ENCODE measurements at places on chromosomes 5 and 9.

DNA sequence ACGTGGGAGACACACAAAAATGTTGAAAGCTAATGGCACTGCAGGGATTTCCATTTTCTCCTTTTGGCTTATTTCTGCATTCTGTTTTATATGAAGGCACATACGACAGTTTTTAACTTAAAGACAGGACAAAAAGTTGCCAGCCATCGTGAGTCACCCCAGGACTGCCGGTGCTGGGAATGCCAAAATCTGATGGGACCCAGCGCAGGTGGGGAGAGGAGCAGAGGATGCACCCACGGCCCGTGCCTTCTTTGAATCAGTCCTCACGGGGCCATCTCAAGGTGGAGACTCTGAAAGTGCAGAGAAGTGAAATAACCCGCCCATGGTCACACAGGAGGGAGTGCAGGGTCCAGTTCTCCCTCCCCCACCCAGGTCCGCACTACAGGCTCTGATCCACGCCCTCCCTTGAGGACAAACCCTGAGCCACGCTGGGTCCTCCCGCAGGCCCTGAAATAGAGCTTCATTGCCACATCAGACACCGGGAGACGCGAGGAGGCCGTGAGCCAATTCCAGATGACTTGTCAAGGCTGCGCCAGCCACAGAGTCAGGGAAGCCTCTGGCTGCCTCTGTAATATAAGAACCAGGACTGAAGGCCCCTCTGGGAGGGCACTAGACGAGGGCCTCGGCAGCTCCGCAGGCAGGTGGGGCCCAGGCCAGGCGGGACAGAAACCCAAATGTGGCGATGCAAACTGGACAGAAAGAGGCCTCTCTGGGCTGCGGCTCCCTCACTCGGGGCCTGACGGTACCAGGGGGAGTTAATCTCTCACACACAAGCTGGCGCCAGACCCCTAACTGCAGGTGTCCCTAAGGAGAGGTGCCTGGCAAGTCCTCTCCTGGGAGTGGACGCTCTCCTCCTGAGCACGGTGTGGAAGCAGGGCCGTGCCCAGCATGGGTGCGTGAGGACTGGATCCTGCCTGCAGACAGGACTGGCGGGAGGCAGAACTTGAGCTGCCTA, 22.9 kb downstream of the ADAMTS2 start:
- DNase-seq: no peak

DNA sequence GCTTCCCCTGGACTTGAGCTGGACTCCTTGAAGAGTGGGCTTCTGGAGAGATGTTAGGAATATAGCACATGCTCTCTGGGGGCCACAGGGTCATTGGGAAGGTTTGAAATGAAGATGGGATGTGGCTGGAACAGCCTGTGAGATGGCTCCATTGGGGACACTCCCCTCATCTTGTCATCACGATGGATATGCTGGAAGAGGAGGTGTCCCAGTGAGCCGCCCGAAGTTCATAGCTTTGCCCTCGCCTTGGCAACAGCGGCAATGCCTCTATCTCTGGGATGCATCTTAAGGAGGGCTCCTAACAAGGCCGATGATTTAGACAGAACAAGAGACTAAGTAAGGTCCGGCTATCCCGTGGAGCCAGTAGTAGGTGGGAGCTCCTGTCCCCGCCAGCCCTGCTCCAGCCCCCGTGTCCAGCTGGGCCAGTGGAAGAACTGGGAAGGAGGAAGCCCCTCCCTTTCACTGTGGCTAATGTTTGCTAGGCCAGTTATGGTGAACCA, 23.9 kb downstream of the AMBP start:
- DNase-seq: no peak

- no peak for DNase-seq
These were observed 254.3 kb upstream of the NFIL3 start for GRCh38 chr9:91677822-91678436.

GRCh38 chr5:99928490-99928889, 606.7 kb upstream of the FAM174A start:
- DNase-seq: no peak

DNA sequence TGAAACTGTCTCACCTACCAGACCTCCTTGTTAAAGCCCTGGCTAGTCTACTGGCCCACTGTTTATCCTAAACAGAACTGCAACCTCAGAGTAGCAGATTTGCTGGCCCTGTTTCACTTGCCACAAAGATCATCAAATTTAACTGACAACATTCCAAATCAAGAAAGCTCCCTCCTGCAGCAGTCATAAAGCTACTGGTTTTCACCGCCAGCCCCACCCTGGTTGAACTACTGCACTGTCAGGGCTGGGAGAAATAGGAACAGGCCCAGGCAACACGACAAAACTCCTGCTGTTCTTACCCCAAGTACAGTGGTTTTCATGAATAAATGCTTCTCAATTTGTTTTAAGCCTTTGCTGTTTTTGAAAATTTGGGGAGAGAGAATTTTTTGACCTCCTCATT, 63.0 kb downstream of the NR6A1 start:
- no peak for DNase-seq

DNA sequence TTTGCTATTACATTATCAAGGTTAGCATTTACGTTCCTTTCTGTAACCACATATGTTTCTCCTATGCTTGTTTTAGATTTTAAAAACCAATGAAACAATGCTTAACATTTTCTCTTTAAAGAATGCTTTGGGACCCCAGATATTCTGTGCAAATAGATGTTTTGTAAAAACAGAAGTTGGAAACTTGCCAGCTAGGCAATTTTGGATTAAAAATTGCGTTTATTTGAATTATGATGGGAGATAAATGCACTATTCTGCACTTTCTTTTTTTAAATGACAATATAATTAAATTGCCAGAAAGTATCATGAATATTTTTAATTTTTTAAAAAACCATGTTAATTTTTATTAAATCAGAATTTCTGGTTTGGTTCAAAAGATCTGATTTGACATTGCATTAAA, 81.6 kb downstream of the MACIR start:
- no peak for DNase-seq

DNA sequence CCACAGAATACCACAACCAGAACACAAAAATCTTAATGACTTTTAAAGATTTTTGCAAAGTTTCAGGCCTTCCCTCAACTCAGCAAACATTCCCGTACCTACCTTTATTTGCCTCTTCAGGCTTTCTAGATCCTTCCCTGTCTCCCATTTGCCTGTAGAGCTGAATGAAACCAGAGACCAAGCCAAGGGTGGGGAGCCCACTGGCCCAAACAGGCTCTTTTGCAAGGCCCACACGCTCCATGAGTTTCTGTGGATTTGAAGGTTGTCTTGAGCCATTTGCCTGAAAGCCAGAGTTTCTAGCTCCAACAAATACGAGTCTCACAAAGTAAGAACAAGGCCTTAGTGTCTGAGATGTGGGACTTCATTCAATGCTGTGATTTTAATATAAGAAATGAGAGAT, 107.8 kb downstream of the GAS1 start:
- DNase-seq: no peak

GRCh38 chr5:2269656-2270055, 386.9 kb upstream of the IRX4 start:
- no peak for DNase-seq

DNA sequence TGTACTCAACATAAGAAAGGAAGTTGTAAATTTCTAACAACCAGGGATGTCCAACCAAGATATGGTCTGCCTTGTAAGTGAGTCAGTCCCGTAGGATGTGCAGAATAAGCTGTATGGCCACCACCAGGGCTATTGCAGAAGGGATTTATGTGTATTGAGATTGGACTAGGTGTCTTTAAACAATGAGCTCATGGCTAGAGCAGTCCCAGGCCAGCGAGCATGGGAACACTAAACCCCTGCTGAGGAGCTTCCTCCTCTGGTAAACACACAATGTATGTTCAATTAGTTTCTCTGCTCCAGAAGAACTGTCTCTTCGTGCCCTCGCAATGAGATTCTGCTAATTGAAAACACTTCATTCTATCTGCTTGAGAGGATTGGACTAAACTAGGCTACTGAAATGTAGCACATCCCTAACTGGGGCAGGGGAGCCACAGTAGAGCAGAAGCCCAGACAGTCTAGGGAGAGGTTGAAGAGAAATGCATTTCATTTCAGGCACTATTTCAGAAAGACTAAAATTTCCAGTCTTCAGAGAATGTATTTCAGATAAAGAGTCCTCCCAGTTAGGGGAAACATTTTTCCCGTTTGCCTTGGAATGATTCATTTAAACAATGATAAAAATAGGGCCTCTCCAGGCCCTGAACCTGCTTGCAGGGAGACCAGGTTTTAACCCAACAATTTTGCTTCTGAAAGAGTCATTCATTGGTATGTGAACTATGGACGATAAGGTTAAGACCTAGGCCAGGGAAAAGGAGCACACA, 154.7 kb downstream of the FAM114A2 start:
- no peak for DNase-seq

- no peak for DNase-seq
These were observed 16.3 kb downstream of the KLF9 start for GRCh38 chr9:70398145-70398556.

- DNase-seq: no peak
These were observed 23.1 kb upstream of the CATSPER3 start for GRCh38 chr5:134944630-134945029.

DNA sequence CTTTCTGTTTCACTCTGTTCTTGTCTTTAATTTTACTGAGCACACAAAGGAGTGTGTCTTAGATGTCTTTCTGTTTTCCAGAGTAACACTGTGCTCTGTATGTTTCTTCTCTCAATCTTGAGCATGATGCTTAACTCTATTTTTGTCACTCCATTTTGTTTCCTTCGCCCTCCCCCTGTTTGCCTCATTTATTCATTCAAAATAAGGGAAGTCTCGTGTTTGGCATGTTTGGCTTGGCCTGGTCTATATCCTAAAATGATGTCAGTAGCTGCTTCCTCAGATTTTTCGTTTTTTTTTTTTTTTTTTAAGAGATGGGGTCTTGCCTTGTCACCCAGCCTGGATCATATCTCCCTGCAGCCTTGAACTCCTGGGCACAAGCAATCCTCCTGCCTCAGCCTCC, 22.0 kb downstream of the ZNF618 start:
- DNase-seq: no peak

DNA sequence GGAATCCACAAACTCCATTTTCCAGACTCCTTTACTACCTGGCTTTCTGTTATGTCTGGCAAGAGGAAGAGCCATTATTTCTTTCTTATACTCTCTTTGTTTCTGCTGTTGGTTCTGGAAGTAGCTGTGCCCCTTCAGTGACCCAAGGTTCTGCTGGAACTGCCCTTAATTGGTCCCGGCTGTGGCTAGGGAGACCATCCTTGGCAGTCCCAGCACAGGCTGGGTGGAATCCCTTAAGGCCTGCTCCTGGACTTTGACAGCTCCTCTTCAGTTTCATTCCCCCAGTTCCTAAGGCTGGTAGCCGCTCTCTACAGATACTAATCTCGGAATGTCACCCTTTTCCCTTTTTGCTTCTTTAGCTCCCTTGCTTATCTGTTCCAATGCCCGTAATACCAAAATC, 81.9 kb upstream of the GLIS3 start:
- no peak for DNase-seq

- DNase-seq: peak; percentile 48
These were observed 9.9 kb upstream of the OSMR start for GRCh38 chr5:38835887-38836286.

- DNase-seq: no peak
These were observed 238.6 kb downstream of the SLF1 start for GRCh38 chr5:94857111-94857510.

- peak; percentile 43 for DNase-seq
These were observed 1.3 kb downstream of the PHYHD1 start for GRCh38 chr9:128921881-128922763.

- DNase-seq: no peak
These were observed 45.7 kb downstream of the RNF145 start for GRCh38 chr5:159163701-159164046.

DNA sequence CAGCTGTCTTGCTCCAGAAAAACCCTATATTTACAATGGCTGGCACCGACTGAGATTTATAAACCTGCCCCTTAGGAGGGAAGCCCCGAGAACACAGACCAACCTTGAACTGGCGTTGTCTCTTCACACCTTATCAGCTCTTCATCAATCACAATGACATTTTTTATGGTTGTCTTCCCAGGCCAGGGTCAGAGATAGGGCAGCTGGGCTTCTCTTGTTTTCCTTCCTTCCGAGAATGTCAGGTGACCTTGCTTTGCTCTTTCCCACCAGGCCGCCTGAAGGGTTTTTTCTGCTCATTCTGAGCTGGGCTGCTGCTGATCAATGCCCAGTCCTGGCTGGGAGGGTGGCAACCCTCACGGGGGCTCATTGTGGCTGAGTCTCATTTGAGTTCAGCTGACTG, 619.1 kb downstream of the CCDC171 start:
- DNase-seq: no peak

DNA sequence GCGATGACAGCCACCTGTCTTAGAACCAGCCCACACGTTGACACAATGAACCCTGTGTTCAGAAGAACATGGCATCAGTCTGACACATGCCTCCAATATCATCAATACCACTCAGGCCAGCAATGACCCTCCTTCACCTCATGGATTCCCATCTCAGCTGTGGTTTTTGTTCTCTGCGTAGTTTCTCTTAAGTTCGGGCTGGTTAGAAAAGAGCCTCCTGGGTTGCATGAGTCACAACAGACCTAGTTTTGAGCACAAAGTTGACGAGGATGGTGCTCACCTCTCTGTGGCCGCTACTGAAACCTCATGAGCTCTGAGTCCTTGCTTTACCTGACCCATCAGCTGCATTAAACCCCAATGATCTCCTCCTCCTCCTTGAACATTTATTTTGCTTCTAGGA, 299.9 kb downstream of the SPOCK1 start:
- DNase-seq: no peak

DNA sequence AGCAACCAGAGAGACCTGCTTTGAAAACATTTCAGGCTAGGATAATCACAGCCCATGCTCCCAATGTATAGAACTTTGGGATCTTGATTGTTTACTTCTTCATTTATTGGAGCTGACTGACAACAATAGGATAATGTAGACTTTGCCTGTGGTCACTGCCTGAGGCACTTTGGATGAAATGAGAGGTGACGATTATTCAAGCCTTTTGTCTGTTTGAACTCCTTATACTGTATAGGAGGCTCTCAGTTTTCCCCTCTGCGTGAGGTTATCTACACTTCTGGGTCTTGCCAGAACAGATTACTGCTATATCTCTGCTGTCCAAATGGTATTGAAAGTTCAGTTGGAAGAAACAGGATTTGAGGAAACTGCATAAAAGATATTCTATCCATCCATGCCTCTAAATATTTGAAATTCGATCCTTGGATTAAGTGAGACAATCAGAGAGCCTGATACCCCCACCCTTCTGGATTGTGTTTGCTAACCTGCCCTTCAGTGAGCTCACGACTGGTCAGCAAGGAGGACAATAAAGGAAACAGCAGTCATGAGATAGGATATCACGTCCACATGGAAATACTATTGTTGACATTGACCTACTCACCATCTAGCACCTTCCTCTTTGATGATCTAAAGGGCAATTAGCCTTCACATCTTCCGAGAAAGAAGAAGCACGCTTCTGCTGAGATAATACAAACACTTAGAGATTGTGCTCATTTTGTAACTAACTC, 98.1 kb downstream of the DOCK8 start:
- DNase-seq: no peak

DNA sequence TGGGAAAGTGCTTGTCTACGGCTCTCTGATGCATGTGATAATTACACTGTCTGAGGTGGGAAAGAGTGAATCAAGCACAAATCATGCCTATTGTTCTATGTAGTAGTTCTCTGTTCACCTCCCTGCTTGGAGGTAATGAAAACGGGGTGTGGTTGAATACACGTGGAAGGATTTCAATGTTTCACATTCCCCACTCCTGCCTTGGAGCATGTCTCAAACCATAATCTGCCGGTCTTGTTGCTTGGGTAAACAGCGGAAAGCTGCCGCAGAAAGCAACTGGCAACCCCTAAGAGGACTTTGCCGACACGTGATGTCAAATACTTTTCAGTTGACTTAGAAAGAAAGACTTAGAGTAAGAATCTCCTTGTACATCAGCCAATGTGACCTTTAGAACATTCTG, 63.5 kb upstream of the MOCS2 start:
- no peak for DNase-seq

GRCh38 chr5:148645527-148645926, 8.8 kb downstream of the HTR4 start:
- DNase-seq: no peak
